ENCODE measurements at places on chromosomes 4 and X.

GRCh38 chr4:120672076-120672475 lies 250.4 kb downstream of the PRDM5 start:
- no peak for DNase-seq

- DNase-seq = no peak
Measured at GRCh38 chrX:41337140-41337539, 3.2 kb downstream of the DDX3X start.

DNA sequence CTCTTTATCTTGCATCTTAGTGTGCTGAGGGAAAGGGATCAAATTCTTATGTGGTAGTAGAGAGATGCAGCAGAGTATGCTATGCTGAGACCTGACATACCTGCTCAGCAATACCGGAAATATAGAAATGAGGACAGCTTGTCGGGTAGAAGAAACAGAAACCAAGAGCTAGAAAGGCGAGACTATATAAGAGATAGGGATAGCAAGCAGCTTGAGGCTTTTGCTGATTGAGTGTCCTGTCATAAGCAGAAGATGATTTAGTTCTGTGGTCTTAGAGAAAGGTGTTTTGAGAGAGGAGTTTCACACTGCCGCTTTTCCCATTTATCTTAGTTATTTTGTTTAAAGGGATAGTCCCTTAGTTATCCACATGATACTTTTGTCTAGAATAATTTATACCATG lies 31.7 kb downstream of the USP9X start:
- no peak for DNase-seq

DNA sequence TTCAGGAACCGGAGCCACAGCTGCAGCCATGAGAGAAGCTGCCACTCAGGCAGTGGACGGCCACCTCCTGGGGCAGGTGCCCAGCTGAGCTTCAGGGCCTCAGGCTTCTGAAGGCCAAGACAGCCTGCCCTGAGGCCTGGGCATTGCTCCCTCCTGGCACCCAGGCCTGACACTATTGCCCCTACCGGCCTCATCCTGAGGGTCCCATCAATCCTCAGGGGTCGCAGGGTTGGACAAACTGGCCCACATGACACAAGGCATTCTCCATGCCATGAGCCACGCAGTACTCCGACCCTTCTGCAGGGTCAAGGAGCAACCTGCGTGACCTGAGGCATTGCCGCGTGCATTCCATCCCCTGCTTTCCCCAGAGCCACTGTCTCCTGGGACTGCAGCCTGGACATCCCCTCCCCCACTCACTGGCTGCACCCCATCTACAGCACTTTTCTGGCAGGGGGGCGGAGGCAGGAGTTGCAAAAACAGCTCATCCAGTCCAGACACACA lies 3.0 kb upstream of the ZFP92 start:
- DNase-seq = no peak

GRCh38 chrX:131778269-131779218 lies 234.7 kb downstream of the OR13H1 start:
- peak; percentile 79 for DNase-seq

DNA sequence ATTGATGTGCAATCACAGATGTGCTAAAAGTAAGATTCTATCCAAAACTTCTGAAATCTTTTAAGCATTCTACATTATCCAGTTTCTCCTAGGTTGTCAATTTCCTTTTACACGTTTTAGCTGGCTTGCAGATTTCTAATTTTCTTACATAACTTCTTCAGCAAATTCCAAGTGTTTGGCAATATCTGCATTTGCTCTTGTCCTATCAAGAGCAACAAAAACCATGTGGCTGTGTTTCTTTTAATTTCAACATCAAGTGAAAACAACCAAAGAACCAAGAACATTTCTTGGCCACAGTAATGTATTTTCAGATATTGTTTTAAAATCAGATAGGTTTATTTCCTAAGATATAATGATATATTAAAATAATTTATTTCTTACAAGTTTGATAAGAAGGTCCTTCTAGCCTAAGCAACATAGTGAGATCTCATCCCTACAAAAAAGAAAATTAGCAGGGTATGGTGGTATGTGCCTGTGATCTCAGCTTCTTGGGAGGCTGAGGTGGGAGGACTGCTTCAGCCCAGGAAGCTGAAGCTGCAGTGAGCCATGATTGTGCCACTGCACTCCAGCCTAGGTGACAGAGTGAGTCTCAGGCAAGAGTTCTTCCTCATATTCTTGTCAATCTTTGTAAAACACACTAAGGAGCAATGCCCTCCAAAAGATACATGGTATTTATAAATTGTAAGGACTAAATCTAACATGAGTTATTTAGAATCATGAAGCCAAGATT lies 131.4 kb upstream of the NAP1L5 start:
- no peak for DNase-seq

GRCh38 chr4:124390861-124391260 lies 321.7 kb downstream of the ANKRD50 start:
- no peak for DNase-seq

DNA sequence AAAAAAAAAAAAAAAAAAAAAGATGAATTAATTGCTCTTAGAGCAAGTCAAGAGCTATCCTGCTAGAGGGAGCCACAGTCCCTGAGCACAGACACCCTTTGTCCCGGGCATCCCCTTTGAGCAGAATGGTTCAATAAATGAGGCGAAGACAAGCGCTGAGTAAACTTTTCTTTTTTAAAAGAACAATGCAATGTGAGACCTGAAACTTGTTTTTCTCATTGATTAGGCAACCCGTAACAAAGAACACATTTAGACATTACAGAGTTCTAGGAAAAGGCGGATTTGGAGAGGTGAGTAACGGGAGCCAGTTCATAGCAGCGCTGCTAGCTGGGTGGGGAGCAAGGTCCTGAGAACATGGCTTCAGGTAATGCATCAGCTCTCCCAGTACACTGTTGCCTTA lies 46.1 kb downstream of the GRK4 start:
- DNase-seq = no peak

DNA sequence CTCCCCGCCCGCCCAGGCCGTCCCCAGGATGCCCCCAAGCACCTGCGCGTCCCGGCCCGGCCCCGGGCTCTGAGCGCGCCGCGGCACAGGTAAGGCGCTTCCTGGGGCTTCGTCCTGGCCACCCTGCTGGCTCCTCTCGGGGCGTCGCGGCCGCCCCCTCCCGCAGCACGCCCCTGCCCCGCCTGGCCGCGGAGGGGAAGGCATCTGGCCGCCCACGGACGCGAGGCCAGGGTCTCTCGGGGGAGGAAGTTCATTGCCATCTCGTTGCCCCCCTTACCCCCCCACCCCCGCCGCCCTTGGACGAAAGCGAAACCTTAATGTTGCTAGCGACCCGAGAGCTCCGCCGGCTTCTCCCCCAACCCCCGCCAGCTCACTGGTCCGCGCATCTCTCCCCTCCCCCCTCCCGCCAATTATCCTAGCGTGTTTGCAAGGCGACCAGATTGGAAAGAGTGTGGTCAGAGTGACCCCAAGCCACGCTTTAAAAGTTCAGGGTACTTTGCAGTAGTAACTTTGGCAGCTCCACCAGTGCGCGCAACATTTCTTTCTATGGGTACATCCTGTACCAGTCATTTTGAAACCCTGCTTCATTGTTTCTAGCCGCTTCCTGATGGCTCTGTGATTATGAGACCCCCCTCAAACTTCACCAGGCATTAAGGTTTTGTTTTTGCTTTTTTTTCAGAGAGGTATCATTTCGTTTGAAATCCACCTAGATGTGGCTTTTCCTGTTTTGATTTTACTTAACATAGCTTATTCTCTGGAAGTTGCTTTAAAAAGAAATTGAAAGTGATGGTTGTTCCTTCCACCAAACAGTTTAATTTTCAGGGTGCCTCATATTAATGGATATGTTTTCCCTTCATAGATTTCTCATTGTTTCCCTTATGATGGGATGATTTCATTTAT lies 626 bp downstream of the TBC1D1 start:
- DNase-seq = peak; percentile 64

DNA sequence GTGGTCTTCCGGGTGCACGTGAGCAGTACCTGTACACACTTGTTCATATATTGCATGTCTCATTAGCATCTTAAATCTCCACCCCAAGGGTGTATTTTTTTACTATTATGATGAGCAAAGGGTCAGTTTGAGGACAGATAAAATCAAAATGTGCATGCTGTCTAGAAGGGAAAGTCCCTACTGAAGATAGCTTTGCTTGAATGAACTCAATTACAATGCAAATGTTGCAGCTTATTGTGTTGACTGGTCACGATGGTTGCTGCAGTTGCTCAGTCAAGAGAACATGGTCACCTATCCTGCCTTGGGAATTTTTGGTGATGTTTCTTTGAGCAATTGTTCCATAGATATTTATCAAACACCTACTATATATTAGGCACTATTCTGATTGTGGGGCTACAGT lies 103.8 kb upstream of the MID1IP1 start:
- no peak for DNase-seq

GRCh38 chrX:132461886-132462285 lies 27.0 kb downstream of the MBNL3 start:
- no peak for DNase-seq

GRCh38 chr4:130689181-130689580 lies 1593.2 kb downstream of the C4orf33 start:
- DNase-seq = no peak

DNA sequence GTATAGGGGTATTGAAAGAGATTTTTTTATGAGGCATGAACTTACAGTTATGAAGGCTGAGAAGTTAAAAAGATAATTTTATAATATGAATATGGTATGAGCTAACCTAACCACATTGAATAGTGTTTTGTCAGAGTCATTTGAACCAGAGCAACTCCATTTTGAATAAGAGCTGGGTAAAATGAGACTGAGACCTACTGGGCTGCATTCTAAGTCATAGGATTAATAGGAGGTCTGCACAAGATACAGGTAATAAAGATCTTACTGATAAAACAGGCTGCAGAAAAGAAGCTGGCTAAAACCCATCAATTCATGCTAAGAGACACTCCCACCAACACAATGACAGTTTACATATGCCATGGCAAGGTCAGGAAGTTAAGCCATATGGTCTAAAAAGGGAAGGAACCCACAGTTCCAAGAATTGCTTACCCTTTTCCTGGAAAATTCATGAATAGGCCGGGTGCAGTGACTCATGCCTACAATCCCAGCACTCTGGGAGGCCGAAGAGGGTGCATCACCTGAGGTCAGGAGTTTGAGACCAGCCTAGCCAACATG lies 209.2 kb downstream of the TECRL start:
- no peak for DNase-seq

- no peak for DNase-seq
Measured at GRCh38 chrX:77442728-77443127, 4.5 kb upstream of the FGF16 start.

- DNase-seq = no peak
Measured at GRCh38 chr4:114062499-114062898, 83.1 kb upstream of the ARSJ start.

DNA sequence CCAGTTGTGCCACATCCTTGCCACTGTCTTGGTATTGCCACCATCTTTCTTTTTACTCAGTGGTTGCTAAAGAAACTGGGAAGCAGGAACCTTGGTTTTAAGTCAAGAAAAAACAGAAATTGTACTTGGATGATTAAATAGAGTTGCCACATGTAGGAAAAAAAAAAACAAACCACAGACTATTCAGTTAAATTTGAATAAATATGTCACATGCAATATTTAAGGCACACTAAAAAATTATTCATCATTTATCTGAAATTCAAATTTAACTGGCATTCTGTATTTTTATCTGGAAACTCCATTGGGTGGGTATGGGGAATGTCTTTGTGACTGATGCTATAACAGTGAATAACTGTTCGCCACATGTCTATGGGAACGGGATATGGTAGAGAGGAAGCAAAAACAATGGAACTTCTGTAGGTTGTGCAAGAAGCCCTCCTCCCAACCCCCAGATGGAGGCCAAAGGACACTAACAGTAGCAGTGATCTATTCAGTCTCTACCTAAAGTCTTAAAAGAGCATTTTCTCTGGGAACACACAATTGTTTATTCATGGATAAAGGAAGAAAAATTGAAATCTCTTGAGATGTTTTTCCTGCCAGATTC lies 57.0 kb upstream of the PLAC8 start:
- DNase-seq = no peak

GRCh38 chr4:78652282-78652876 lies 100.8 kb downstream of the ANXA3 start:
- DNase-seq = no peak

DNA sequence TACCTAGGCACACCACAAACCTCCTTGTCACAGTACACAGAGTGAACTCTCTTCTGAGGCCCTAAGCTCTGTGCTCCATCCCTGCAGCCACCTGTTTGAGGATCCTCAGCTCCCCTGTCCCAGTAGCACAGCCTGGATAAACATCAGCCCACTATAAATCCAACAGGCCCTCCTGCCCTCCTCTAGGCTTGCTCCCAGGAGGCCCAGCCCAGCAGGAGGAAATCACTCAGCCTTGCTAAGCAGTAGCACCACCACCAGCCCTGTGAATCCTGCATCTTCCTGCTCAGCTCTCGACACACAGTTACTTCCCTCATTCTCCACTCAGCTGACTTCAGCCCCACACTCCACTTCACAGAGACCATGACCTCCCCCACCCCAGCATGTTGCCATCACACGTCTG lies 273.9 kb downstream of the BCOR start:
- no peak for DNase-seq

DNA sequence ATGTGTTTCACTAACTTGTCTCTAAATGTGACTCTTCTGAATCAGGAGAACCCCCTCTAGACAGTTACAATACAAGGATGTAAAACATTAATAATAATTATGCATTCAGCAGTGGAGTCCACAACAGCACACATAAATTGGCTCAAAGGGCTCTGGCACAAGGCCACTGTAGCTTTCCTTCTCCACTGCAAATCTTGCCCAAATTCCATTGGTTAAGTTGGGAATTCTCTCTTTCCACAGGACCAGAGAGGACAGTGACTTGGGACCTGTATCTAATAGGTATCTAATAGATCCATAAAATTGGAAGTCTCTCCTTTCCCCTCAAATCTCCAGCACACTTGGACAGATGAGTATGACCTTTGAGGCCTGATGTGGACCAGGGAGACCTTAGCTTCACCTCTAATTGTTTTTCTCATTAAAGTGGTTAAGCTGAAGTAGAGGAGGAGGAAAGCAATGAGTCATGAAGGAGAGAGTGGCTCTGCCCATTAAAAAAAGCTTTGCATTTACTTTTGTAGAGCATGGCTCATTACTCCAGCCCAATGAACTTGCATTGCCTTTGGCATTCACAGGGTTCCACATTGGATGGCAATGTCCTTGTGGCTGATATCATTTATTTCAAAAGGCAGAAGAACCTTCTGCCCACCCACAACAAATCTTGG lies 72.3 kb upstream of the SH3RF1 start:
- DNase-seq = no peak

- no peak for DNase-seq
Measured at GRCh38 chr4:119299260-119299671, 22.7 kb downstream of the FABP2 start.

DNA sequence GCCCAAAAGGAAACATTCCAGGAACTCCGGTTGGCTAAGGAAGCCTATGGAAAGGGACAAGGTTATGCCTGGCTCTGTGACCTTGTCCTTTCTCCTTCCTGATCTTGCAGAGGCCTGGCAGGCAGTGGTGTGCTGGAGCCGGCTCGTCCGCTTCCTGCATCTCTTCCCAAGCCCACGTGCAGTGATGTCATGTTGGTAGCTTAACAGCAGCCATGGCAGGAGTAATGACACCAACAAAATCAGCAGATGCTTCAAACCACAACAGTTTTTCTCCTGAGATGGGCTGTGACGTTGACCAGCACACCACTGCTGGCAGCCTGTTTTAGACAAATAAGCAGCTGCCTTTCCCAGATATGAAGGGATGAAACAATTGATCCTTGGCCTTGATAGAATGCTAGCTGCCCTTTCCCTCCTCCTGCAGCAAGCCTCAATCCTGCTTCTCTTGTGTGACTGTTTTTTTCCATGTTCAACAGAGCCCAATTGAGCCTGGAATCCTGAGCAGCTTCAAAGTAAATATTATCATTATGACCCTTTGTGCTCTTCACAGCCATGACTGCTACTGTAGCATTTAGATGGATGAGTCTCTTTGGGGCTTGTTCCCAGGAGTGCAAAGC lies 23.4 kb downstream of the SEPTIN6 start:
- DNase-seq = no peak

All from CD4-positive, alpha-beta T cell treated with Interleukin-17A for 4 hours (primary cell).